ENCODE measurements at places on chromosomes 1 and 21.

DNA sequence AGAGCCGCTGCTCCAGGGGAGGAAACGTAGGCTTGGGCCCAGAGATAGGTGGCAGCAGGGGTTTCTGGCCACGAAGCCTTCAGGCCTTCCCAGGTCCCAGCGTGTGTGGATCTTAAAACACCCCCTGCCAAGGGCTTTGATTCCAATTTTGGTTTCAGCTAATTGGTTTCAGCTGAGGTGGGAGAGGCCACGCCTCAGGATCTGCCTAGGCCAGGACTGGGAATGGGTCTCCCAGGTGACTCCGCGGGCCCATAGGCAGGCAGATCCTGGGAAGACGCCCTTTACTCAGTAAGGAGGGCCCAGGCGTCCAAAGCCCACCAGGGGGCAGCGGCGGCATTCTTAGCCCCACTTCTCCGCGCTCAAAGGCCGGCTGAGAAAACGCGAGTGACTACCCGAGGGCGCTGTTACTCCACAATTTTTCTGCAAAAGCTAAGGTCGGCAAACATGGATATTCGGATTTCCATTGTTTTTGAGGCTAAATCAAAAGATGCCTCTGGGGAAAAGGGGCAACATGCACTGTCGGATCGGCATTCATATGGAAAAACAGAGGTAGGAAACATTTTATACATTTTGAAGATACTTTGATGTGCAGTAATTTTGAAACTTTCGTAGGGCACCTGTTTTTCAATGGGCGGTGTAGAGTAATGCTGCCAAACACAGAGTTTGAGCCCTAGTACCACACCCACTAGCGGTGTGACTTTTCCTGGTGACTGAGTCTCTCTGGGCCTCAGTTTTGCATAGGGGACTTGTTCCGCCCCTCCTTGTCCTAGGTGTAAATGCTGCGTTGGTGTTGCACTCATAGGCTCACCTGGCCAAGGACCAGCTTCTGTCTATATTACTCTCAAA lies 31.8 kb upstream of the BCL10 start:
- DNase-seq = peak; percentile 82

- DNase-seq = no peak
These were observed 37.4 kb upstream of the CASZ1 start for GRCh38 chr1:10833630-10834557.

DNA sequence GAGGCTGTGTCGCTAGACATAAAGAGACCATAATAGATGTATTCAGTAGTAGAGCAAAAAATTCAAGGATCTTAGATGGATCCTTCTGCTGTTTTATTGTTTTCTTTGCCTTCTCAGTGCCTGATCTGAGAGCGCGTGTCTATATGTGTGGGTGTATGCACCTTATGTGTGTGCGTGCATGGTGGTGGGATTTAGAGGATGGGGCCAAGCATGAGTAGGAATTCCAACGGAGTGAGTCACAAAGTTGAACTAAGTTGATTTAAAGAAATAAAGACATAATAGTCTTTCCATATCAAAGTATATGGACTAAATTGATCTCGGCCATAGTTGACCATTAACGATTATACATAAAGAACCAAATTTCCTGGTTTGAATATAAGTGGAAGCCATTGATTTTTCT lies 178.7 kb downstream of the CYYR1 start:
- no peak for DNase-seq

DNA sequence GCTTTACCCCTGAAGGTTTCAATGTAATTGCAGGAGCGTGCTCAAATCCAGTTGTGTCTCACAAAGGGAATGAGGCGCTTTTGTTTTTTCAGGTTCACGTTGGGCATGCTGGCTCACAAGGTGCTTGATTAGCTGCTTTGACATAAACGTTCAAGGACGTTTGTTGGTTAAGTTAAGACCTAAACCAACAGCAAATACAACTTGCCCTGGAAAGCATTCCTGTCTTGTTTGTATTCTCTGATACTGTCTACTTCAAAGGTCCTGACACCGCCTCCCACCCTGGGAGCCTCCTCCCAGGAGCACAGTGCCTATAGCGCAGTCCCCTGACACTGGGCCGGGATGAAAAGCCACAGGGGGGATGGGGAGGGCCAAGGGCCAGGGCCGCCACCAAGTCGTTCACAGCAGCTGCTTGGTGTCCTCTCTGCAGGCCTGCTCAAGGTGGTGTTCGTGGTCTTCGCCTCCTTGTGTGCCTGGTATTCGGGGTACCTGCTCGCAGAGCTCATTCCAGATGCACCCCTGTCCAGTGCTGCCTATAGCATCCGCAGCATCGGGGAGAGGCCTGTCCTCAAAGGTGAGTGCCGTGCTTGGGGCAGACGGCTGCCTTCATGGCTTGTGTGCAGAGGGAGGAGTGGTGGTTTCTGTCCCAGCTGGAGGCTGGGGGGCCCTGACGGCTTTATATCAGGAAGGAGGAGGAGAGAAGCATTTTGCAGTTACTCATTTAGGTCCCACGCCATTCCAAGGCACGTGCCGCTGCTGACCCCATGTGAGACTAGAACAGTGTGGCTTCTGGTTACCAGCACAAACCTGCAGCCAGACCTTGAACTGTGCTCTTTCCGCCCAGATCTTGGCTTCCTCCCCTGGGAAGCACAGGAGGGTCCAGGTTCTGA lies 6.1 kb downstream of the FAM3B start:
- DNase-seq = no peak

DNA sequence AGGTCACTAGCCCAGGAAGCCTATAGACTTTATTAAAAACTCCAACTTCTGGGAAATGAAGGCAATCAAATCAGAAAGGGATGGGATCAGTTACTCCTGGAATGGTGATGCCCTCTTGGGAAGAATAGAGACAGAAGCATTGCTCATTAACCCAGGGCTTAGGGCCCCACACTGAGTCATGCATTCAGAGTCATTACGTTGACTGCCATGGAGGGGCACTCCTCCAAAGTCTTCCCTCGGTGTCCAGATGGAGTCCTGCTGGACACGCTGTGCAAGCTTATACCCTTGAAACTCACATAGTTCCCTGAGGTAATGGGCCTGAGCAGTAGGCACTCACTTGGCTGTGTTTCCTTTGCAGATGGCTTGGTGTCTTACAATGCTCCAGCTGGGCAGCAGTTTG lies 35.2 kb upstream of the HSD17B7 start:
- DNase-seq = no peak

- DNase-seq = no peak
These were observed 3.8 kb upstream of the HES3 start for GRCh38 chr1:6239950-6240768.

- DNase-seq = no peak
These were observed 446.0 kb downstream of the PTPRU start for GRCh38 chr1:29682171-29682918.

DNA sequence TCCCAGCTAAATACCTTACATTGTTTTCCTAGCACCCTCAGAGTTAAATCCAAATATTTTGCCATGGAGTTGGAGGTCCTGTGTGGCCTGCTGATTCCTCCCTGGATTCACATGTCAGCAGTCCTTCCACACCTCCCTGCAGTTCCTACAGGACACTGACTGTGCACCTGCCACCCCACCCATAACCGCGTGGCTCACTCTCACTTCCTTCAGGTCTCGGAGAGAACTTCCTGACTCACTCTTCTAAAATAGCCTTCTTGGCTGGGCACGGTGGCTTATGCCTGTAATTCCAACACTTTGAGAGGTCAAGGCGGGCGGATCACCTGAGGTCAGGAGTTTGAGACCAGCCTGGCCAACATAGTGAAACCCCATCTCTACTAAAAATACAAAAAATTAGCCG lies 8.4 kb upstream of the CAMTA1 start:
- no peak for DNase-seq
